ENCODE measurements at places on chromosomes 4 and X.

GRCh38 chr4:1579001-1579900 is 104.9 kb downstream of the FAM53A start:
- peak; percentile 79 for DNase-seq

DNA sequence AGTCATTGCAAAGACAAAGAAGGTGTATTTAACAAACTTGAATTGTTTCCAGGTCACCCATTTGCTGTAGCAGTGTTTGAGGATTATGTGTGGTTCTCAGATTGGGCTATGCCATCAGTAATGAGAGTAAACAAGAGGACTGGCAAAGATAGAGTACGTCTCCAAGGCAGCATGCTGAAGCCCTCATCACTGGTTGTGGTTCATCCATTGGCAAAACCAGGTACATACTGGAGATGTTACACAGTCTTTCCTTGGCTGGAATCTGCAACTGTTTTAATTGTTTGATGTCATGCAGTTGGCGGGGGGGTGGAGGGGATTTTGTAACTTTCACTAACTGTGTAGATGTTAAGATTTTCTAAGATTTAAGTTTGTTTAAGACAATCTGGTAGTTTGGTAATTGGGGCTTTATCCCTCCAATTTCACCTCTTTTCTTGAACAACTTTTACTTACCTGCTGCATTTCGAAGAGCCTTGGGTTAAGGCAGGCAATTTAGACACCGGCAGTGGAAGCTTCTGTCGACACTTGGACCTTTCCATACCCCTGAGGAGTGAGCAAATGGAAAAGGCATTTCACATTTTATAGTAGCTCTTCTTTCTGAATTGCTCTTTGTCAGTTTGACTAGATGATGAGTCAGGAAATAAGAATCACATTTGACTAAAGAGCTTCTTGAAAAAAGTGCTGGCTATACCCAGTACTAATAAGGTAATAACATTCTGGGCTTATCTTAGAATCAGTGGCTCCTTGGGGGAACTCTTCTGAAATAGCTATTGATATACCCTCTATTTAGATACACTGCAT is 67.4 kb downstream of the EGF start:
- DNase-seq, result no peak

GRCh38 chr4:14069886-14070285 is 442.4 kb upstream of the BOD1L1 start:
- no peak for DNase-seq

DNA sequence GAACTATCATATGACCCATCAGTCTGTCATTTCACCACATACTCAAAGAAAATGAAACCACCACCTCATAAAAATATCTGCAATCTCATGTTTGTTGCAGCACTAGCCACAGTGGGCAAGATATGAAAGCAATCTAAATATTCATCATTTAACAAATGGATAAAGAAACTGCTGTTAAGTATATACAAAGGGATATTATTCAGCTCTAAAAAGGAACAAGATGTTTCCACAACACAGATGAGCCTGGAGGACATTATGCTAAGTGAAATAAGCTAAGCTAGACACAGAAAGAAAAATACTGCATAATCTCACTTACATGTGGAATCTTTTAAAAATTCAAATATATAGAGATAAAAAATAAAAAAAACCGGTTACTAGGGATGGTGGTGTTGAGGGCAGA is 108.2 kb upstream of the BRWD3 start:
- no peak for DNase-seq

DNA sequence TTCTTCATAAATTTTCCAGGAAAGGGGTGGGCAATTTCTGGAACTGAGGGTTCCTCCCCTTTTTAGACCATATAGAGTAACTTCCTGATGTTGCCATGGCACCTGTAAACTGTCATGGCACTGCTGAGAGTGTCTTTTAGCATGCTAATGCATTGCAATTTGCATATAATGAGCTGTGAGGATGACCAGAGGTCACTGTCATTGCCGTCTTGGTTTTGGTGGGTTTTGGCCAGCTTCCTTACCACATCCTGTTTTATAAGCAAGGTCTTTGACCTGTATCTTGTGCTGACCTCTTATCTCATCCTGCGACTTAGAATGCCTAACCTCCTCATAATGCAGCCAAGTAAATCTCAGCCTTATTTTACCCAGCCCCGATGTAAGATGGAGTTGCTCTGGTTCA is 577.8 kb downstream of the NLGN4X start:
- DNase-seq, result no peak

DNA sequence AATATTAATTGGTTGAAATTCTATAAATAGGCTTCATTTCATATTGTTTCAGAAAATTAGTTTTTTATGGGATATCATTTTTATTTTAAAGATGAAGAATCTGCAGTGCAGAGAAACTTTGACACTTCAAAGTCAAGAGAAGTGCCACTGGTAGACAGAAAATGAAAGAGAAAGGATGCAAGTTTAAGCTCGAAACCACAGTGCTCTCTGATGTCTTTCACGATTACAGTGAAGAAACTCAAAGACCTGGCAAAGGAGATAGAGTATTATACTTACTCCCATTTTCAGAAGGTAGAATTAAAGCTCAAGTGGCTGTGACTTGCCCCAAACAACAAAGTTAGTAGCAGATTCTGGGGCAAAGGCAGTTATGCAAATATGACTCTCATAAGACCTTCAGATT is 745.4 kb downstream of the TECRL start:
- DNase-seq, result no peak

DNA sequence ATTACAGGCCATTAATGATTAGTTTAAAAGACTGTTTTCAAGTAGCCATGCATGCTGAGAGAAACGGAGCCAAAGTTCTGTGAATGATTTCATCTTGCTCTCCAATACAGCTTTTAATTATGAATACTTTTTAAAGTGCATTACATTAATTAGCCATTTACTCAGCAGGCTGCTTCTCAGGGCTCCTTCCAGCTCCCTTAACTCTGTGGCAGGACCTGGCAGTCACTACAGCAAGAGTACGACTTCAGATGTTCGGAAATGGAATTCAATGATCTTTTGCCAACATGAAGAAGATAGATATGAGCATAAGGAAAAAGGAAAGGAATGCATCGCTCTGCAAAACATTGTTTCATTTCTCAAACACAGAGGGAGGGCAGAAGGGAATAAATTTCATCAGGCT is 987.2 kb downstream of the PDHA2 start:
- no peak for DNase-seq

GRCh38 chr4:166312166-166312565 is 439.1 kb downstream of the TLL1 start:
- DNase-seq, result no peak

DNA sequence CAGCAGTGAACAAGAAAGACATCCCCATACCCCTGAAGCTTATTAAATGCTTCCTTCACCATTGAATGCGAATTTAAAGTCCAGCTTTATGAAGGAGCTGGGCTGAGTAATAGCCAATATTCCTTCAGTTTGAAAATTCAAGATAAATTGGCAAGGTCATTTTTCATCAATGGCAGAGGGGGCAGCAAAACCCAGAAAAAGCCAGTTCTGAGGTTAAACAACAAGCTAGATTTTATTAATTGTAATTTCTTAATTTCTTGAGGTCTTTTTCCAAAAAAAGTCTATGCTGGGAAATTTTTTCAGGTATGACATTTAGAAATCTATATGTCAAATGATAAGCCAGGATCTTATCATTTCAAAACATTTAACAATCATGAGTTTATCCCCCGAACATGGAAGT is 808.9 kb downstream of the RPA4 start:
- DNase-seq, result no peak

DNA sequence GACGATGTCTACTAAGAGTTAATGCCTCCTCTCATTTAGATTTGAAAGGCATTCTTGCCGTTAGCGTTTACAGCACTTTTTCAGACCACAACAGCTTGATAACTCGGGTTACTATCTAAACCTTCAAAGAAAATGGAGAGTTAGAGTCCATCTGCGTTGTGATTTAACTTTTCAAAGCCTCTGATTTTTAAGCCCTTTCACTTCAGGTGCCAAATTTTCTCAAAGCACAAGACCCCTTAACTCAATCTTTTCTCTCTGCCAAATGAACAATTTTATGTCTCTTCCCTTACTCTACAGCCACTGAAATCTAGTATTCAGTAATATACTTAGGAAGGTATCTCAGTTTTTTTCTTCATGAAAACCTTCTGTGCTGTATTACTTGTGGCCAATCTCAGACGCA is 310.5 kb downstream of the TENM3 start:
- no peak for DNase-seq

DNA sequence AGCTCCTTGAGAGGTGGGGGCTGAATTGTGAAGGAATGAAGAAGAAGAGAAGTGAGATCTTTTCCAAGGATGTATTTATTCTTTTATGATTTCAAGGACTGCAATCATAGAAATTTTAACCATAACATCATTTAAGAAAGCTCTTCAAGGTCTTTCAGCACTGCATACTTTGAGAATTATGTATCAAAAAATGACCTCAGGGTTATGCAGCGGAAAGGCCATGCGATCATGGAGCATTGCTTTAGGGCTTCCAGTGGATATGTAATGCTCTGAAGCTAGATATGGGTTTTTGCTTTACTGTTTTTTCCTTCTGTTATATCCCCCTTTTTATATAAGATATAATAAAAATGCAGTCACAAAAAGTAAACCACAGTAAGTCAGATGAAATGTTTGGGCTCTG is 38.7 kb downstream of the SGMS2 start:
- no peak for DNase-seq

DNA sequence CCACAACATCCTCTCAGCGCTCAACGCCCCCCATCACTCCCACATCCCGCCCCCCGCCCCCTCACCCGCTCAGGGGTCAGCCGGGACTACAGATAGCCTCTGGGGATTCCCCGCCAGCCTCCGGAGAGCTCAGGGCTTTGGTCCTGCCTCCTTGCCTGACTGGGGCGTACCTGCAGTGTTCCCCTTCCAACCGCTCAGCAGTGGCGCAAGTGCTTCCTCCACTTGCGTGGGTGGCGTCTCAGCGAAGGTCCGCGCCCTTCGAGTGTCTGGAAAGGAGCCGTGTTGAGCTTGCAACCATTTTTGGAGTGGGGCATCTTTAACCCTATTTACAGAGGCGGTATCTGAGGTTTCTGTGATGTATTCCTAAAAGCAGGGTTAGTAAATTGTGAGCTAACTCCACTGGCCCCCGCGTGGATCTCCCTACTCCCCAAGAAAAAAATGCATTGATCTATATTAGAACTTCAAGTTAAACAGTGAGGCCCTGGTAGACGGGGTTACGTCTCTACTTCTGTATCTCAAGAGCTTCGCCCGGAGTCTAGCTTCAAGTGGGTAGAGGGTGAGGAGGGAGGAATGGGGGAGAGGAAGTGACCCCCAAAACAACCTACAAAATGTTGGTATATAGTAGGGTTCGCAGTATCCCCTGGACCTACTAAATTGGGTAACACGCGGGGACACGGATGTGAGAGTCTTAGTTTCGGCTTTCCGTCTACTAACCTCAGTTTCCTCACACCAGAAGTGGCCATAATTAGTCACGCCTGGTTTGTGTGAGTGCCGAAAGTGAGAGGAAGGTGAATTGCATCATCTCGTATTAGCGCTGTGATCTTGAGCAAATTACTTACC is 16.1 kb downstream of the NKX3-2 start:
- no peak for DNase-seq

DNA sequence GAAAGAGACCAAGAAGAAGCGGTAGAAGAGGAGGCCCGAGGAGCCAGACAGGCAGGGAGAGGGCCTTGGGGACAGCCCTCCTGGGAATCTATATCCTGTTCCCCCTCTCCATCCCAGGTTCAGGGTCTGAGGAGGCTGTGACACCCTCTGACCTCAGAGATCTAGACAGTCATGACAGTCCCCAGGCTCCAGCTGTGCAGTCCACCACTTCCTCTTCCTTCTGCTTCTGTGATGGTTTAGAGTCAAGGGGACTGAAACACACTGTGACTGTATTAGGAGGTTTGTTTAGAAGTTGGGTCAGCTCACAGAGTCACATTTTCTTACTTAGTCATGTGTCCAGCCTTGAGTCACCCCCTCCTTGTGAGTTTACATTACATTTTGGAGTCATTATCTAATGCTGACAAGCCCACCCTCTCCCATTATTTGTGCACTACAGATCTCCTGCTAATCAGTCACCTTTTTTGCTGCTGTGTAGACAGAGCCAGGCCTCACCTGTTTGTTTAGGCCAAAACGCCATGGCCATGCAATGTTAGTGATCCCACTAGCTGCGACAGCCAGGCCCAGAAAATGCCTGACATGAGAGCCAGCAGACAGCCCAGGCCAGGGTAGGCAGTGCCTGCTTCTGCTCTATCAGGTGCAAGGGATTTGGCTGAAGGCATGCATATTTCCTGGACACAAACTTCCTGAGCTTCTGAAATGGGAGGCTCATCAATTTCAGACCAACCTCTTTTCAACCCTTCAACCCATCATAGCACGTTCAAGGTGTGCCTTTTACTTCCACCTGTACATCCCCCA is 26.0 kb downstream of the MANBA start:
- DNase-seq, result no peak

GRCh38 chr4:4323705-4324534 is 33.9 kb downstream of the ZBTB49 start:
- no peak for DNase-seq

DNA sequence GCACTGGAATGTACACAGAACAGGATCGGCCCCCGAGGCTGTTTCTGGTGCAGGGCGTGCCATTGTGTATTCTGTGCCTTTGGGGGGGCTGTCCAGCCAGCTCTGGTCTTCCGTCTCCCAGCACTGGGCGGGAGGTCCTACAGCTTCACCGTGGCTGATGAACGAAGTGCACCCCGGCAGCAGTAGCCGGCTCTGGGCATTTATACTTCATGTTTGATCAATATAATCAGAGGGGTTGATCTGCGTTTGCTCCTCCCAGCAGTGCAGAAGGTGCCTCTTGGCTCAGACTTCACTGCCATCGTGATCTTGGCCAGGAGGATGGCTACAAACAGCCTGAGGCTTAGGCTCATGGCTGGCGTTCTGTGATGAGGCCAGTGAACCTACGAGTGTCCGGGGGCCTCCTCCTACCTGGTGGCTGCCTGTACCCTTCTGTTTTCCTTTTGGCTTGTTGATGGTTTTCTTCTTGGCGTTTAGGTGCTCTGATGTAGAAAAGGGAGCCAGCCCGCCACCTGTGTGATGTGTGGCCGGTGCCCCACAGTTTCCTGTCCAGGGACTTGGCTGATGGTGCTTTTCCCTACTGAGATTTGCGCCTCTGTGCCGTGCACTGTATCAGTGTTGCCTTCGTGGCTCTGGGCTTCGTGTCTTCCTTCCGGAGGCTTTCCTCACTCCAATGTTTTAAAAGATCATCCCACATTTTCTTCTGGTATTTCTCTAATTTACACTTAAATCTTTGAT is 31.2 kb upstream of the HGFAC start:
- DNase-seq, result no peak

DNA sequence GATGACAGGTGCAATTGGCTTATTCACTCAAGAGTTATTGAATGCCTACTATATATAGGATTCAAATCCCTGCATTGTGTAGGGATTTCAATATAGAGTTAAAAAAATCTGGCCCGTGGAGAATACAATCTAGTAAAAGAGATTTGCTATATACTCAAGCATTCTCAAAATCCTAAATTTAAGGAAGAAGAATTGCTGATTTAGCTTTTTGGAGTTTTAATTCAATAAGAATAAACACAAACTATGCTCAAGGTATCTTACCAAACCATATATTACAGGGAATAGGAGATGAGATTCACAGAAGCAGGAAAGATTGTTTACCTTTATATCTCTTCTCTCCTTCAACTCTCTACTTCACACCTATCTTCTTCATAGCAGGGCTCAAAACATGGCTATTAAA is 476.8 kb downstream of the PACRGL start:
- no peak for DNase-seq

- no peak for DNase-seq
These were observed 48.0 kb downstream of the GATB start for GRCh38 chr4:151712777-151713176.

All from naive thymus-derived CD8-positive, alpha-beta T cell (primary cell).